ENCODE measurements at places on chromosomes 3 and 15.

GRCh38 chr15:38294126-38294525 is 41.5 kb downstream of the SPRED1 start:
- DNase-seq, result no peak

GRCh38 chr3:149000206-149000745 is 8.9 kb downstream of the GYG1 start:
- DNase-seq, result no peak

DNA sequence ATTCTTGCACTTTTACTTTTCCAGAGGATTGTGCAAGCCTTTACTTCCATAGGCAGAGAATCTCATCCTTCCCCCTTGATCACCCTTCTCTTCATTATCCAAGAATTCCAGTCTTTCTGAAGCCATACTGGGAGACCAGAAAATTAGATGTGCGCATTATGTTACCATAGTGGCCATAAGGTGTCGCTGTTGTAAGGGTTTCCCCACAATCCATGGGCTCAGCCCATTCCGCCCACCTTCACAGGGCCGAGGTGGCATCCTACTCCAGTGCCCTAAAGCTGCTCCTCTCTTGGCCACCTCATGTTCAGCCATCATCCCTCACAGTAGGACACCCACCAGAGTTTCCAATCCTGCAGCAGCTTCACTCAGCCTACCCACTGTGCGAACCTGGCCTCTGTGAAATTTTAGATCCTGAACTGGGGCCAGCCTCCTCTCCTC is 35.0 kb downstream of the CTSH start:
- peak; percentile 73 for DNase-seq

GRCh38 chr15:78175330-78175729 is 26.2 kb downstream of the IDH3A start:
- no peak for DNase-seq

- peak; percentile 66 for DNase-seq
Observed at GRCh38 chr3:122635789-122636188, 44.9 kb upstream of the PARP14 start.

GRCh38 chr3:139710212-139710611 is 32.4 kb upstream of the NMNAT3 start:
- no peak for DNase-seq

GRCh38 chr15:70127288-70127746 is 29.6 kb upstream of the TLE3 start:
- peak; percentile 49 for DNase-seq

- peak; percentile 81 for DNase-seq
Observed at GRCh38 chr3:123258811-123259420, 57.2 kb downstream of the SEC22A start.

DNA sequence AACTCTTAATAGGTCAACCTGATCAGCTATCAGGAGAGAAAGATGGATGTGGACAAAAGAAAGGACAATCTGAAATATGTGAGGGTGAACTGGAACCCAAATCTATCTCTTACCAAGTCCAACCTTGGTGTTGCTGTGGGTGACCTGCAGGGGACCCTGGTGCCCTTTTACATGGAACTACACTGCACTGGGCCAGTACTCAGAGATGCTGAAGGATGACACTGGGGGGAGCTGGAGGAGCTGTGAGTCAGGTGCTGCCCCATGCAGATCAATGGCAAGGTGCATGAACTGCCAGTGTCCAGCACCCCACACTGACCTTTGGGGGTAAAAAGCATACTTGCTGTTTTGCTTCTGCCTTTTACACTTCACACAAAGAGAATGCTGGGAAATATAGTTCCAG is 55.6 kb upstream of the TBC1D5 start:
- no peak for DNase-seq

DNA sequence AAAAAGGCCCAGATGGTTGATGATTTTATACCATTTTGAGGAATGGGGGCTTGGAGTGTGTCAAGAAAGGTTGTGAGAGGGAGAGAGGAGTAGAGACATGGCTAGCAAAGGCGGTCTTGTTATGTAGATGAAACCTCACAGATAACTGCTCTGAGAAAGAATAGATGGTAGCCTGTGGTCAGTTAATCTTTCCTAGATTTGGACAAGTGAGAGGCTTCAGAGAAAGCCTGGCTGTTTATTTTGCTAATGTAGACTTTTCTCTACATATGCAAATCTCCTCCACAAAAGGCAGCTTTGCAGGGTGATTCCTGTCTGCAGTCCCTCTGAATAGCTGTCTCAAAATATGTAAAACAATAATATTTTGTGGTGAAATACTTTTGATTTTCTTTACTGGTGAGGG is 177.3 kb downstream of the OTOL1 start:
- no peak for DNase-seq

GRCh38 chr15:91411586-91411985 is 311.5 kb downstream of the SV2B start:
- no peak for DNase-seq

DNA sequence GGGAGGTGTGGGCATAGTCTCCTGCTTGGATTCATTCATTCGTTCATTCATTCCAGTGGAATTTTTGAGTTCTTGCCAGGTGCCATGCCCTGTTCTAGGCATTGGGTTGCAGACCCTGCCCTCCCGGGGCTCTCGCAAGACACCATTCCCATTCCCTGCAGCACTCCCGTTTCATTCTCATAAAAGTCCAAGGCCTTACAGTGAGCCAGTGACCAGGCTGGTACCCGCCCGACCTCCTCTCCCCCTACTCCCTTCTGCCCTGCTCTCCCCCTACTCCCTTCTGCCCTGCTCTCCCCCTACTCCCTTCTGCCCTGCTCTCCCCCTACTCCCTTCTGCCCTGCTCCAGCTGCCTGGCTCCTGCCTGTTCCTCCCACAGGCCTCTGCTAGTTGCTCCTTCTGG is 41.9 kb downstream of the AMOTL2 start:
- DNase-seq, result peak; percentile 36

DNA sequence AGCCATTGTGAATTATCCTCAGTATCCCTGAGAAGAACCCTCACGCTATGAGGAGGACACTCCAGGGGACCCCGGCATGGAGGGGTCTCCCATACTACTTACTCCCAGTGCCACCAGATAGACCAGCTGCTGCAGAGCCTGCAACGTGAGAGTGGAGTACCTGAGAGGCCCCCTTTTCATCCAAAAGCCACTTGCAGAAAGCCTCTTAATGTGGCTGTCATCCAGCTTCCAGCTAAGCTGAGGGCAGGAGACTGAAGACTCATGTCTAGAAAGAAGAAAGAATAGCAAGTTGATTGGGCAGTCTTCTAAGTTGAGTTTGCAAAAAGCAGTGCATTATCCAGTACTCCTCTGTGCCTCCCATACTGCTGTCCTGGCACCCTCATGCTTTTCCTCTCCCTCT is 27.3 kb upstream of the MNS1 start:
- no peak for DNase-seq

GRCh38 chr15:99845009-99845408 is 111.8 kb upstream of the LYSMD4 start:
- no peak for DNase-seq

- peak; percentile 27 for DNase-seq
Observed at GRCh38 chr15:90234096-90234988, at the start of gene GDPGP1. GDPGP1 (plus strand) TSS chr15:90234209; CDS start chr15:90240909, 6,700 bp downstream.

DNA sequence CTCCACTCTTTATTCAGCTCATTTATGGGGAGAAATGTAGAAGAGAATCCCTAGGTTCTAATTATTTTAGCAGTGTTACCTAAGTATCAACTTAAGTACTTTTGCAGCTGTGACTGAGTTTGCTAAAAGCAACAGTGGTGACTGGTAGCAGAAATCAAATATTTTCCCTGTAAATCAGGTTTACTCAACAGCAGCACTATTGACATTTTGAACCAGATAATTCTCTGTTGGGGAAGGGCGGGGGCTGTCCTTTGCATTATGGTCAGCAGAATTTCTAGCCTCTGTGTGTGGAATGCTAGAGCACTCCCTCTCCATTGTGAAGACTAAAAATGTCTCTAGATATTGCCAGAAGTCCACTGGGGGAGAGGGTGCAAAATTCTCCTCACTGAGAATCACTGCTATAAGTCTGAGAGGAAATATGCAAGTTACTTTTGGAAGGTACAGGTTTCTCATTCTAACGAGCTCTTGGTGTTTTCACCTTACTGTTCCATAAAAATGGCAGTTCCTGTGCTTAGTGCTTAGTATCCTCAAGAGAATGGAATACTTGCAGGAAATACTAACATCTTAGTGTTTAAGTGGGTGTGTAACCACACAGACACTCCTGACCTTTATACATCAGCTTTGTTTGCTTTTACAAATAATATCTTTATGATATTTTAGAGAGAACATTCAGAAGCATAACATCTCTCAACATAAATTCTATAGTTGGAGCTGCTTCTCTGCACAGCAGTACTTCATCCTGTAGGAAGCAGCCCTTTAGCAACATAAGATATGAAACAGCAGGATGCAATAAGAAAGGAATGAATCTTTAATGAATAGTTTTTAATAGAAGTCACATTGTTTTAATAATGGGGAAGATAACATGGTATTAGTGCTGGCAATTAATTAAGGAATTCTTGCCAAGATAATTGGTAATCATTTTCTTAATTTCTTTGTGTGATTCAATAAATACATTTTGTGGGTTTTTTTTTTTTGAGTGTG is 246.5 kb upstream of the GOLIM4 start:
- DNase-seq, result peak; percentile 61

DNA sequence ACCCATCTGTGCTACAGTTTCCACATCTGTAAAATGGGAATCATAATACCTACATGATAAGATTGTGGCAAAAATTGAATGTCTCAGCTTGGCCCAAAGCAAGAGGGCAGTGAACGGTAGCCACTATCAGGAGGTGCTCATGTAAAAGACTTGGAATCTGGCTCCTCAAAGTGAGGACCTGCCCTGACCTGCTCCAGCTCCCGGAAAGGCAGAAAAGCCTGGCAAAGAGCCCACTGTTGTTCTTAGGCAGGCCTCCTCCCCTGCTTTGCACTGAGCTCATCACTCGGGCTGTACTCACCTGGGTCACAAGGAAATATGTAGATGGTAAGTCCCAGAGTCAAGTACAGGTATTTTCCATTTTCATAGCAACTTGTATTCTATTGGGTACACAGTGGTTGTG is 250.7 kb upstream of the TBL1XR1 start:
- DNase-seq, result peak; percentile 54

GRCh38 chr15:74040109-74040850 is 42.1 kb downstream of the GOLGA6A start:
- DNase-seq, result peak; percentile 44

DNA sequence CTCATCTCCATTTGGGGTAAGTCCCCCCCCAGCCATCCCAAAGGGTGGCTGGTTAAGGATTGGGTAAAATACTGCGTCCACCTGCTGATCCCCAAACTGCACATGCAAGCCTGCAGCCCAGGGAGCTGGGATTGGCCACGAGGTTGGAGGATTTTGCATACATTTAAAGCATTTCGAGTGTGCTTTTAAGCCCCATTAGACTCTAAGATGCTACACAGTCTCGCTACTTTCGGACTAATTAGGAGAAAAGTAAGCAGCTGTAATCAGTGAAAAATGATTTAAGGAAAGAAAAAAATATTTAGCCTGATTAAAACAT is 23.9 kb downstream of the SLC6A6 start:
- DNase-seq, result no peak

DNA sequence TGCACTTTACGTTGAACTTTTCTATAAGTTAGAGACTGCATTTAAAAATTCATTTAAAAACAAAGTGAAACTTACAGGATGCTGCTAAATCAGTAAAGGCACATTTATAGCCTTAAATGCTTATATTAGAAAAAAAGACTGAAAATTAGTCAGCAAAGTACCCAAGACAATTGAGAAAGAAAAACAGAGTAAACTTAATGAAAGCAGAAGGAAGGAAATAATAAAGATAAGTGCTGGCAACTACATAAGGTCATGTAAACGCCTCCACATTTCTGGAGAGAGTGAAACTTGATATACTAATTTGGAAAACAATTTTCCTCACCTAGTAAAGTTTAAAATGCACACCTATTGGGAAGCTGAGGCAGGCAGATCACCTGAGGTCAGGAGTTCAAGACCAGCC is 58.2 kb upstream of the ACAN start:
- DNase-seq, result no peak

- no peak for DNase-seq
Observed at GRCh38 chr3:127033786-127034185, 50.9 kb downstream of the PLXNA1 start.

DNA sequence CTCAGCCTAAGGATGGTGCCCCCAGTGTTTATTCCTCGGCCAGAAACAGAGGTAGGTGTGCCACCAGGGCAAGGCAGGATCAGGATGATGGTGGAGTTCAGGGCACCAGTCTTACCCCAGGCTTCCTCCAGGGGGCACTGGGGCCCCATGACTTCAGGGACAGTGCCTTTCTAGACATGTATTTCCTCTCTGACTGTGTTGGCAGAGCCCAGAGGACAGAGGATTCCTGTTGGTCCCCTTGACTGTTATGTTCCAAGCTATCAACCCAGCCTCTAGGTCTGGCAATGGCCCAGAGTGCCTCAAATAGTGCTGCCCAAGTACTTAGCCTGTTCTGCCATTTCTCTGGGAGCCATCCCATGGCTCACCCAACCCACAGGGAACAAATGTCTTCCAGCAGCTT is 2.8 kb downstream of the HEMK1 start:
- peak; percentile 72 for DNase-seq

DNA sequence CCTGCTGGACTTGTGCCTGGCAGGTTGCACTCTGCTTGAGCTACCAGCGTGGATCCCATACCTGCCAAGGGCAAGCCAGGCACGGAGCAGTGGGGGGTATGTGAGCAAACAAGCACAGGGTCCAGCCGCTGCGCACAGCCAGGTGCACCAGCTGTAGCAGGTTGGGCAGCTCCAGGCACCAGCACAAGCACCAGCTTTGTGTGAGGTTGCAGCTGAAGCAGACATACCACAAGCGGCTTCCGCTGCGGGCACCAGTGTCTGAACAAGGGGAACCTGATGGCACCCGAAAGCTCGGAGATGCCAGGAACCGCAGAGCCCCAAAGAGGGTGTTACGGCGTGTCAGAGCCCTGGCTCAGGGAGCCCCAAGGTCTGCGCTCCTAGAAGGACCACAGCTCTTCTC is 472.7 kb upstream of the ARL6 start:
- no peak for DNase-seq

GRCh38 chr3:50139718-50140423 is 15.3 kb upstream of the SEMA3F start:
- DNase-seq, result no peak

DNA sequence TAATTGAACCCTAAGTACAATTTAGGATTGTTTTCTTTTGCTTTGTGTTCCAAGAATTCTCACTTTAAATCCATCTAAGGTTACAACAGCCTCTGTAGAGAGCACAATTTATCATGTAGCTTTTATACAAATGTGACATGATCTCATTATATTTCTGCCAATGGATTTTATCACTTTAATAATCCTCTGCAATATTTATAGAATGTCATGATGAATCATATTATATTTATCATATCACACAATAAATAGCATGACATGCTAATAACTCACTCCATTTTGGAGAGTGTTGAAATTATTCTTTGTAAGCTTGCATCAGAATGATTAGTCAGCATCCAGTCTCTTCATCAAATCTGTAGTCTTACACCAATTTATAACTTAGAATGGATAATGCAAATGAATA is 280.6 kb upstream of the ZNF717 start:
- peak; percentile 76 for DNase-seq

GRCh38 chr3:37824954-37825328 is 36.7 kb upstream of the CTDSPL start:
- DNase-seq, result peak; percentile 27

DNA sequence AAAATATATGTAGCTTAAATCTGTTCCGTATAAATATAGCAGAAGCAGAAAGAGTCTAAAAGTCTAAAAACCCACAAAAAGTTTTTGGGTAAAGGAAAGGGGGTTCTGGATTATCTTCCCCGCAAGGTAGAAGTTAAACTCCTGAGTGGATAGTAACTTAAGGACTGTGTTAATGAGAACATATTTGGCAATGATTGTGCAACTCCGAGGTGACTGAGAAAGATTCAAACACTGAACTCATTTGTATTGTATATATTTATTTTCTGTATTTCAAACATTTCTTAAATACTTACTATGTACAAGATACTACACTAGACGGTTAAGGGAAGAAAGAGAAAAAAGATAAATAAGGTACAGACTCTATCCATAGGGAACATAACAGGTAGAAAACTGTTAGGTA is 72.7 kb upstream of the PPIB start:
- DNase-seq, result no peak
